Fibroblast of skin of scalp (primary cell): ENCODE measurements at places on chromosomes 4 and X.
A peak's percentile ranks its signal among the peaks of the same experiment; 100 is the strongest.

DNA sequence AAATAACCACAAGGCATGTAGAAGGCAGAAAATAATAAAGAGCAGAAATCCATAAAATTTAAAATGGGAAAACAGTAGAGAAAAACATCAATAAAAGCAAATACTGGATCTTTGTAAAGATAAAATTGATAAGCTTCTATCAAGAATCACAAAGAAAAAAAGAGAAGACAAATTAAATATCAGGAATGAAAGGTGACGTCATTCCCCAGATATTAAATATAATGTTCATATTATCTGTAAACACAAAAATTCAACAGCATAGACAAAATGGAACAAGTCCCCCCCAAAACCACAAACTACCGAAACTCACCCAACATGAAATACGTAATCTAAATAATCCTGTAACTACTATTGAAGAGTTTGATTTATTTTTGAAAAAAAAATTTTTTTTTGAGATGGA, 30.5 kb upstream of the FAM120C start:
- DNase-seq = no peak

GRCh38 chr4:82017680-82018079, 356.1 kb downstream of the HNRNPD start:
- peak; percentile 29 for DNase-seq

GRCh38 chrX:154653048-154653401, 354 bp downstream of the CTAG2 start:
- no peak for DNase-seq

GRCh38 chrX:49859491-49859890, 19.8 kb upstream of the USP27X start:
- no peak for DNase-seq

- no peak for DNase-seq
Measured at GRCh38 chrX:84487365-84488353, 14.6 kb downstream of the HDX start.

DNA sequence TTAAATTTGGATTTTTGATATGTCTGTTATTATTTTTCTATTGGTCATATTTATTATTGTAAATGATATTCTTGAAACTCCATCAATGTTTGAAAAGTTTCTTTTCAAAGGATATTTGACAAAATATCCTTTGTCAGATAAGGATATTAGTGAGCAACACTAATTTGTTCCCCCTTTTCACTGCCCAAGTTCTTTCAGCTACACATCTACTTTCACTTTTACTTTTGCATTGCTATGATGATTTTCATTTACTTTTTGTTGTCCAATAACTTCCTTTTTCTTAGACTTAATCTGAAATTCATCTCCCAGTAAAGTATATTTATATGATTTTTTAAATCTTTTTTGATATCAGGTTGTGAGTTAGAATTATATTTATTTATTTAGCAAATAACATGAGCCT, 542.3 kb upstream of the ADGRL3 start:
- DNase-seq = peak; percentile 9

DNA sequence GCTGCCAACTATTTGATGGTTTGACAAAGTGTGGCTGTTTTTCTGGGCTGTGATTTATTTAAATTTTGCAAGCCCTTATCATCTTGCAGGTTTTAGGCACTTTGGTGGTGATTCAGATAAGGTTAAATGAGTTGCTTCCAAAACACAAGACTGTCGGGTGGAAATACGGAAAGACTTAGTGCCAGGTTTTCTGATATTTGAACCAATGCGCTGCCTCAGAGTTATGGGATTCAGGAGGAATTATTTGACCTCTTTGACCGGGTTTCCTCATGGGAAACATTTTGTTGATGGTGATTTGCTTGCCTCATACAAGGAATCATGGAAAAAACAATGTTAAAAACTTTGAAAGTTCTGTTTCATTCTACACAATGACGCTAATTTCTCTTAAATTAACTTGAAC, 136.1 kb upstream of the MAP9 start:
- DNase-seq = no peak

GRCh38 chr4:140174543-140174942, 20.6 kb upstream of the MAML3 start:
- DNase-seq = no peak

- peak; percentile 7 for DNase-seq
Measured at GRCh38 chrX:64975491-64975890, 759 bp downstream of the ZC4H2 start.
